ENCODE measurements at places on chromosomes 2 and 18.
A peak's percentile ranks its signal among the peaks of the same experiment; 100 is the strongest.

- DNase-seq, result no peak
Observed at GRCh38 chr2:201220102-201220570, 37.2 kb downstream of the CASP10 start.

GRCh38 chr2:64212801-64213321 is 68.6 kb upstream of the PELI1 start:
- DNase-seq, result no peak

DNA sequence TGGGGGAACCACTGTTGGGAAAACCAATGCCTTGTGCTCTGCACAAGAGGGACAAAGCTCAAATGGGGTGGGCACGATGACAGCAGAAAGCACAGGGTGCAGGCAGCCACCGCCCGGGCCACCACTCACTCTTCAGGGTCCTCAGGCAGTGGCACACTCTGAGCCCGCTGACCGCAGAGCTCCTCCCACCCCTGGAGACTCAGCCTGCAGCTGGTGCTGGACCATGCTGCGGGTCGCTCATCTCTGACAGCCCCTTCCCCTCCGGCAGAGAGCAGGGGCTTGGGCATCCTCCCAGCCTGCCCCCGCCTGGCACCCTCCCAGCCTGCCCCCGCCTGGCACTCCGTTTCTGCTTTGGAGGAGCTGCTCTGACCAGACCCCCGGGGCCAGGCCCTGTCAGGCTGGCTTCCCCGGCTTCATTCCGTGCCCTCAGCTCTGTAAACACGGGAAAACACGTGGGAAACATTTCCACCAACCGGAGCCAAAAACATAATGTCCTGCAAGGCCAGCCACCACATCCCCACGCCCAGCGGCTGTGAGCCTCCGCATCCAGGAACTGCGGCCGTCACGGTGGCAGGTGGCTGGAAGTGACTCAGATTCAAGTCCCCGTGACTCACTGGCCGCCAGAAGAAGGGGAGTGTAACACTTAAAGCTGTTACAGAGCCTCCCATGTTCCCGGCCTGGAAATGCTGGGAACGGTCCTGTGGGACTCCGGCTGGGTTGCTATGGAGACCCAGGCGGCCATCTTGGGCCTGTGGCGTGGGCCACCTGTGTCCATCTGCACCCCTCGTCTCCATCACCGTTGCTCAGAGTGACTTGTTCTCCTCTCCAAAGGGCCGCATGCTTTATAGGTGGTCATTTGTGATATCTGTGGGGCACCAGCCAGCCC is 6.8 kb upstream of the SNED1 start:
- DNase-seq, result no peak

DNA sequence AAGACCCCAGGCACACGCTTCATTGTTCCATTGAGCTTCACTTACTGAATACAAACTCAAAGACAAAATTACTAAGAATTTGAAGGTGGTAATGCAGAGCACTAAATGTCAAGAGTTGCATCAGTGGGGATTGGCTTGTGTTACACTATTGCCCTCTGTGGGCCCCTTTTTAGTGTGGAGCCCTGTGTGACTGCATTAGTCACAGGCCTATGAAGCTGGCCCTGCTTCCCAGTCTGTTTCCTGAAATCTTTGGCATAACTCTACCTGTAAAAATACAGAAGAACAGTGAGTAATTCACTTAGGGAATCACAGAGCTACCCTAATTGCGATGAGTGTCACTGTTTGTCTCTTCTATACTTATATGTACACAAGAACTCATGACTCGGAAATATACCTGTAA is 40.0 kb upstream of the STPG4 start:
- DNase-seq, result no peak

- DNase-seq, result no peak
Observed at GRCh38 chr2:11629215-11629614, 40.8 kb downstream of the NTSR2 start.

DNA sequence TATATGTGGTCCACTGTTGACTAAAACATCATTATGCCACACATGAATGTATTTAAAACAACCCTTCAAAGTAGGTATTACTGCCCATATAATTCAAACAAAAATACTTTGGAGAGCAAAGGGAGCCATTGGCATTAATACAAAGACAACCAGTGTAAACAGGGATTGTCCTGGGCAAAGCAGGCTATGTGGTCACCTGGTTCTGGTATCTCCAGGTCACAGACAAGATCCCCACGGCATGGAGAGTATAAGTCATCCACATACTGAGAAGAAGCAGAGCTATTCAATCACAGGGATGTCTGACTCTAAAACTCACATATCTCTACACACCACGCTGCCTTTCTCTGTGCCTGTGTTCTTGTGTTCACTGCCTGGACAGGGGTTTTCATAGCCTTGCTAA is 81.4 kb upstream of the BZW1 start:
- DNase-seq, result no peak

GRCh38 chr2:236317938-236318396 is 53.8 kb upstream of the ASB18 start:
- no peak for DNase-seq

DNA sequence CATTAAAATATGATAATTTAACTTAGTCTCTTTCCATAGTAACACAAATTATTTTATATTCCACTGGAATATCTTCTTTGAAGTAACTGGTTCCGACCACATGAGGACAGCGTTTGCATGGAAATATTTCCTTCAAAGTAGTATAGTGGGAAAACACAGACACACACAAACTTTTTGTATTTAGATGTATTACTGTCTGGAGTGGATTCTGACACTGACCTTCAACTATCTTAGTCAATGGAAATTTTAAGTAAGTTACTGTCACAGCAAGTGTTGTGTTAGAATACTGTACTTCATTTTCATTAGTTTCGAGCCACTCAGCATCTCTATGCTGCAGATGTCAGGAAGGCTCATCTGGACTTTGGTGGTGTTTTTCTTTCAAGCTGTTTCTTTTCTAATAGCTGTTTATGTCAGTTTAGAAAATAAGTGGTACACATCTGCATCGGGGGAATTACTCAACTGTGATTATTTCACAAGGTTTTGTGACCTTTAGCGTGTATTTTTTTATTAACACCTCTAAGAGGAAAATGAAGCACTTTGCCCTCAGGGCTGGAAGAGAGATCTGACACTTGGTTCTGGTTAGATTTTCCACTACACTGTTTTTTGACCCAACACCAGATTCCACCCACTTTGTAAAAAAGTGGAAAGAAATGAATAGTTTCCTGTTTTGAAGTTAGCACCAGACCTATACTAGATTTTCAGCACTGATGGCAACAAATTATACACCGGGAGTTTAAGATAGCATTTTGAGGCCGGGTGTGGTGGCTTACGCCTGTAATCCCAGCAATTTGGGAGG is 18.9 kb upstream of the THOC1 start:
- DNase-seq, result no peak

DNA sequence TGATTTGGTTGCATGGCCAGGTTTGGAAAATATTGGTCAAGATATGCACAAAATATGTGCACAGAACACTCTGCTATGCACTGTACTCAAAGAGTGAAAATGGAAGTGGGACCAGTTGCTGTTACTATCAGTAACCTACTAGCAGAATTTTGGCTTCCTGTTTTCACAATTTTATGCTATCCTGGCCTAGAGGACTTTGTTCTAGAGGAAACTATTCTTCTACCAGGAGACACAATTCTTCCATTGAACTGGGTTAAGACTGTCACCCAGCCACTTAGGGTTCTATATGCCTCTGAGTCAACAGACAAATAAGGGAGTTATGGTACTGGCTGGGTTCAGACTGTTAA is 431.4 kb upstream of the DCC start:
- no peak for DNase-seq

DNA sequence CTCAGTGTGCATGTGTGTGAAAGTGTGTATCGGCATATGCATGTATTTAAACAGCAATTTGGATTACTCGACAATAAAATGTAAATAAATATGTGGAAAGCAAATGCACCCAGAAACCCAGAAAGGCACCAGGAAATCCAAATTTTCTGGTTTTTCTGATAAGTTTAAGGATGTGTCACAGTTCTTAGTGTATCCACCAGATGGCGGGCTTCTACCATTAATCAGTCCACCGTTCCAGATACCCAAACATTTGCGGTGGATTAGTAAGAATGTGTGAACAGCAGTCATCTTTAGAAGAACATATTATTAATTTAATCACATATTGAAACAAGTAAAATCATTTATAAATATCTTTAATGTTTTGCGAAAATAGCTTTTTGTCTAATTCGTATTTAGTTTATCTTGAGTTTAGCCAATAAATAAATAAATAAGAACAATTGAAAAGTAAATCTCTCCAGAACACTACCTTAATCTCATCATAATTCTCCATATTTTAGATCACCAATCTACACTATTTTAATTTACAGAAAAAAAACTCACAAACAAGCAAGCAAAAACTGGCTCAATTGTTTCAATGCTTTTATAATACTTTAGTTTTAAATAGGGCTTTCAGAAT is 298.9 kb downstream of the DSEL start:
- peak; percentile 17 for DNase-seq

DNA sequence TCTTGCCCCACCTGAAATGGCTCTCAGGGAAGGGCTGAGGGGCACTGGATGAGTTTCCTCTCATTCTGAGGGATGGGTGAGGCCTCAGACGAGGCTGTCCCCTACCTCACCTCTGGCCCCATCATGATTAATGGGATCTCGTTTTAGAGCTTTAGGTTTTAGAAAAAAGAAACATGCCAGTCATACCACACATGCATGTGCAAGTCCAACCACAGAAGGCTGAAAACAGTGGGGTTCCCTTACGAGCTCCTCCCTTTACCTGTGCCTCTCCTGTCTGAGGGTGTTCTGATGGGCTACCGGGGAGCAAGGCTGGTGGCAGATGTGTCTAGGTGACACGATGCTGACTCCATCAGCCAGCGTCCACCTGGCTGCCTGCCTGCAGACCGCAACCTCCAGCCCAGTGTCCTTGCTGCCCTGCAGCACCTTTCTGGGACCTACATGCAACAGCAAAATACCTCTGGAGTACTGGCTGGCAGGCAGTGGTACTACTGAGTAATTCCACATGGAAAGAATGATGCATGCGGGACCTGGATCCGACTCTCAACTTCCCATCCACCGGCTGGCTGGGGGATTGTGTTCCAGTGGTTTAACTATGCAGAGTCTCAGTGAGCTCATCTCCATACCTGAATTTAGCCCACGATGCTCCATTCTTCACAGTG is 9.1 kb upstream of the LYPD6B start:
- no peak for DNase-seq
